ENCODE measurements at places on chromosomes 1 and 21. TPM values are rescaled to one million over a fixed set of nuclear protein-coding genes. Genes with fewer than 3 reads are reported as not detected.

Gene GRIK3
- not detected for total RNA-seq

Gene AVPR1B
- not detected for total RNA-seq

Gene HSPB7
- total RNA-seq = not detected

Gene CIART
- total RNA-seq = 2.2 TPM

Gene PRAMEF27
- total RNA-seq = not detected

Gene KIAA0040
- 0.95 TPM for total RNA-seq

Gene ADCY10
- 0.38 TPM for total RNA-seq

Gene GSTM2
- 4.0 TPM for total RNA-seq

Gene KRTAP12-2
- not detected for total RNA-seq

Gene MTARC2
- 8.8 TPM for total RNA-seq

Gene TFAP2E
- total RNA-seq = 0.41 TPM

Gene NUDC
- total RNA-seq = 128 TPM

Gene UBL4B
- not detected for total RNA-seq

Gene LENEP
- not detected for total RNA-seq

Gene COA6
- 84.3 TPM for total RNA-seq

Gene KPRP
- total RNA-seq = not detected

Gene MNDA
- not detected for total RNA-seq

Gene VWA5B1
- not detected for total RNA-seq

Gene DPT
- total RNA-seq = not detected

Gene GABRD
- total RNA-seq = 0.46 TPM

Gene GCSAML
- total RNA-seq = not detected

Gene SUSD4
- total RNA-seq = 0.91 TPM

Gene PLA2G4A
- total RNA-seq = 9.0 TPM

Gene ENAH
- total RNA-seq = 59.0 TPM

Gene RIPPLY3
- 0.59 TPM for total RNA-seq

Gene NR0B2
- 0.14 TPM for total RNA-seq

Gene KRTAP13-2
- not detected for total RNA-seq

Gene FYB2
- not detected for total RNA-seq

Gene HFM1
- total RNA-seq = 0.07 TPM

Gene CD84
- total RNA-seq = not detected

Gene TLCD4
- 12.4 TPM for total RNA-seq

Gene FMO1
- total RNA-seq = not detected

Gene LCE3D
- total RNA-seq = 3.4 TPM

Gene COL16A1
- total RNA-seq = 3.8 TPM

Data from A549 treated with Hydrocortisone at 1 μM for 4 hours (cell line).